ENCODE measurements at places on chromosomes 11 and 22.

GRCh38 chr11:133982876-133983275, 26.1 kb upstream of the IGSF9B start:
- DNase-seq: no peak

DNA sequence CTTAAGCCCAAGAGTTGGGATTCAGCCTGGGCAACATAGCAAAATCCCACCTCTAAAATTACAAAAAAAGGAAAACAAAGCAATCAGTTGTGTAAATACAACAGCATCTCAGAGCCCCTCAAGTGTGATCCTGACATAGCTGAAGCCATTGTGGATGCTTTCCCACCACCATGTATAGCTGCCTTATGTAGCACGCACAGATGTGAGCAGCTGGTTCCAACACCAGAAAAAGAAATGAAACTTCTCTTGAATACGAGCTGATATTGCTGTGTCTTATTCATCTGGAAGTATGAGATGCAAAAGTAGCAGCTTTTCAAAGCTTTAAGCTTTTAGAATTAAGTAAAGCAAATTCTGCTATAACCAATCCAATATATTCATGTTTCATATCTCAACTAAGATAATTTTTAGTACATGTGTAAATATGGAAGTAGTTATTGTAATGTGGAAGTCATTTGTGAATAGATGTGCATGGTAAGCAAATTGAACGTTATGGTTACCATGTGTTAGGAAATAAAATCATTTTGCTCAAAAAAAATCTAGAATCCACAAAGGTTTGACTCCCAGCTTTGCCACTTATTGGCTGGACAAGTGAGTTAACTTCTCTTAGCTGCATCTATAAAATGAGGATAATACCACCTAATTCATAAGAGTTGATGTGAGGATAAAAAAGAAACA, 63.2 kb downstream of the SGSM3 start:
- no peak for DNase-seq

GRCh38 chr11:129252621-129253020, 60.5 kb upstream of the ARHGAP32 start:
- no peak for DNase-seq

DNA sequence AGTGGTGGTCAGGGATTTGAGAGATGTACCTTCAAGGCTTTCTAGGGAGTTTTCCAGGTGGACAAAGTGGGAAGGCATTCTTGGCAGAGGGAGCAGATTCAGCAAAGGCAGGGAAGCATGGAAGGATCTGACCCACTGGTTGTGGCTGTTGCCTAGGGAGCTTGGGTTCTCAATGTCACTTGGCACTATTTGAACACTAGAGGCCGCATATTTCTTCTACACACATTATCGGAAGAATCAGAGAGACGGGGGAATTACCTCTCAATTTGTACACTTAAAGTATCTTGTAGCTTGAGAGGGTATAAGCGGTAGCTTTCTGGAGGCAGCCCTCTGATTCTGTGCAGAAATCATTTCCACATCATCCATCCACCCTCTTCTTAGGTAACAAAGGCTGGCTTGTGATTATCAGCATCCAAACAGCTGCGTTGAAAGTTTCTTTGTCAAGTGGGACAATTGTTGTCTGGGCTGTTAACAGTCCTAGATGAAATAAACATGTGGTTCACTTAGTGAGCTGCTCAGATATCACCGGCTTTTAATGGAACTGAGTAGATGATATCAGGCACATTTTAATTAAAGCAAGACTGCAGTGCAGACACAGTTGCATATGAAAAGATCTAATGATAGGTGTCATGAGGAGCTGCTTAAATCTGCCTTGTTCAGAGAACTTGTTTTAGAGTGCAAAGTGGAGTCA, 2.6 kb downstream of the NELL1 start:
- peak; percentile 9 for DNase-seq

DNA sequence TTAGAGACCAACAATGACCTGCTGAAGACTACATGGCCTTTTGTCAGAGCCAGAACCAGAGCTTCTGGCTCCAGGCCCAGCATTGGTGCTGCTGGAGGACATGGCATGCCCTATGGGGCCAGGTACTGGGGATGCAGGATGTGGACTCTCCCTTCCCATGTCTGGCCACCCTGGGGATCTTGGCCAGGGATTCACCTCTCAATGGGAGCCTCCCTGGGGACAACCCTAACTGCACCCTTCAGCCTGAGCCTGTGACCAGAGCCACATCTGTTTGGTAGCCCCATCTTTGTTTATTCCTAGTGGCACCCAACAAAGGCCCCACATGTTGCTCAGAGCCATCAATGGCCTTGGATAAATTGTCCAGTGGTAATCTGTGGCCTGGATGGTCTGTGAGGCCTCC, 5.8 kb downstream of the KLHL35 start:
- no peak for DNase-seq

- no peak for DNase-seq
These were observed 7.8 kb upstream of the MS4A1 start for GRCh38 chr11:60447846-60448245.

DNA sequence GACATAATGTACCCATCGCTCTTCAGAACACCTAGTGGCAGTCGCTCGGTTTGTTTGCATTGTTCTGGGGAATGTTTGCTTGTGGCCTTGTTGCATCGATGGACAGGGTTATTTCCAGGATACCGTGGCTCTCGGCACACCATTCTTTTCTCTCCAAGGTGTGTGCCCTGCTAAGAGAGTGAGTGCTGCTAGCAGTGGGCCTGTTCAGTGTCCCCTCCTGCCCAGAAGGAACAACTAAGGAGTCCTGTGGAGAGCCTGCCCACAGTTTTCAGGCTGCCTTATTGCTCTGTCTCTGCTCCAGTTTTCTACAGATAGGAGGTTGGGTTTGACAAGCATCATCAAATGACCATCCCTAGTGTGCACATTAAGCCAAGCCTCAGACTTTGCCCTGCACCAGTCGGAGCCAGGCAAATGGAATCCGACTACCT, 1.4 kb downstream of the CRY2 start:
- no peak for DNase-seq

DNA sequence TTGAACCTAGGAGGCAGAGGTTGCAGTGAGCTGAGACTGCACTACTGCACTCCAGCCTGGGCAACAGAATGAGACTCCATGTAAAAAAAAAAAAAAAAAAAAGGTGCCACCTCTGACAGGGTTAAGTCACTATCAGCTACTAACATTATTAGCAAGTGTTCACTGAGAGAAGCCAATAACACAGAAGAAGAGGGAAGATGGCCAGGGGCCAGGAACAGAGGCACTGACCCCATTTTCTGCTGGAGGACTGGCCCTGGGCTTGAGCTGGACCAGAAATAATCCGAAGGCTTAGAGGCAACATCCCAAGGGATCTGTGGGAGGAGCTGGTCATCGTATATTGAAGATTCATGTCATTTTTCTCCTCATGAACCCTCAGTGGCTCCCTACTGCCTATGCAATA, 5.0 kb downstream of the SLC5A1 start:
- DNase-seq: no peak

DNA sequence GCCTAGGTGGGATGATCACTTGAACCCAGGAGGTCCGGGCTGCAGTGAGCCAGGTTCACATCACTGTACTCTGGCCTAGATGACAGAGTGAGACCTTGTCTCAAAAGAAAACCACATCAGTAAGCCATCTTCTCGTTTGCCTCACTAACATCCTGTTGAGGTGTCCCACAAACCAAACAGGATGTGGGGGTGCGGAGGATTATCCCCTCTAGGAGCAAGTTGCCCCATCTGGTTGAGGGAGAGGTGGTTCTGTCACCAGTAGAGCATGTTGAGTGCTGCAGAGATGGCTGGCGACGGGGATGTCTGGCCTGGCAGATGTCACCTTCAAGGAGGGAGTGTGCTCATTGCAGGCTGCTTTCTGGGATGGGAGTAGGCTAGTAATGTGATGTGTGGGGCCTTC, 72.4 kb downstream of the ZNRF3 start:
- DNase-seq: no peak

GRCh38 chr11:83157594-83158356, 844 bp downstream of the PCF11 start:
- DNase-seq: peak; percentile 71

DNA sequence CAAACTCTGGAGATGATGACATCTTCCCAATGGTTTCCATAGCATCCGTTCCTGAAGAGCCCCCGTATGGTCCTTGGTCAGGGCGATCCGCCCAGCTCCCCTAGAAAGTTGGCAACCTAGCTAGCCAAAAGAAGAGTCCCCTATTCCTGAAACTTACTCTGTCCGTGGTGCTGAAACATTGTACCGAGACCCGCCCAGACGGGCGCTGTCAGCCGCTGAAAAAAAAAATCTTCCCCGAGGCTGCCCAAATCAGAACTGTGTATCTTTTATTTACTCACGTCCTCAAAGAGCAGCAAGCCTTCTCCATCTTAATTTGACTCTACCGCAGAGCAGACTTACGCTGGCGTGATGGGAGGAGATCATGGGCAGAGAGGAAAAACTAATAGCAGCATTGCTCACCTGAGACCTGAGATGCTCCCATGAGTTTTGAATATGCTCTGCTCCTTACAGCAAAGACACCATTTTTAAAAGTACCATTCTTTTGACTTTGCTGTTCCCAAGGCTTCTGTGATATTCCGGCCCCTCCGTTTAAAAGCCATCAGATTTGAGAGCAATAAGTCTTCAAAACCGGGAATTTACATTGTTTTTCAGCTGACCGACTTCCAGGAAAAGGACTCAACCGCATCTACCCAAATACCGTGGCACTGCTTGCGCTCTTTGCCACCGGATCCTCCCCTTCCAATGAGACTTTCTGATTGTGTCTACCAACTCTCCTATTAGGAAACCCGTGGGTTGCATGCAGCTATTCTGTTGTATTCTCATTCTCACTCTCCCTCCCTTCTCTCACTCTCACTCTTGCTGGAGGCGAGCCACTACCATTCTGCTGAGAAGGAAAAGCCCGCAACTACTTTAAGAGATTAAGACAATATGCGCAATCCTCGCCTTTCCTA, at the start of gene SLC17A6:
TSS of gene SLC17A6 (plus strand) at position 786 of the 890 bp plus-strand sequence. CDS start 153 bp downstream, outside the sequence.
- peak; percentile 73 for DNase-seq

DNA sequence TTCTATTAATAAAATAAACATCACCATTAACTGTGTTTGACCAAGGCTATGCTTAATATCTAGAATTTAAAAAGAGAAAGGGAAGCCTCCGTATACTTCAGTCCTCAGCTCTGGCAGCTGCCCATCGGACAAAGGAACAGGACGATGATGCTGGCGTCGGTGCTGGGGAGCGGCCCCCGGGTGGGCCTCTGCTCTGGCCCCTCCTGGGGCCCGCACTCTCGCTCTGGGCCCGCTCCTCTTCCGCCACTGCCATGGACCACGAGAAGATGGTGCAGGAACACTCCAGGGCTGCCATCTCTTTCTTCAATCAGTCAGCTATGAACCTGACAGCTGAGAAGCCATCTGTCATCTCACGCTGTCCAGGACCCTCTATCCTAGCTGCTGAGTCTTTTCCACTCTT, 25.3 kb downstream of the PDHX start:
- DNase-seq: no peak

GRCh38 chr11:19827399-19828135, 114.9 kb downstream of the NAV2 start:
- no peak for DNase-seq

- DNase-seq: peak; percentile 80
These were observed 11.4 kb downstream of the ACO2 start for GRCh38 chr22:41480397-41480735.

DNA sequence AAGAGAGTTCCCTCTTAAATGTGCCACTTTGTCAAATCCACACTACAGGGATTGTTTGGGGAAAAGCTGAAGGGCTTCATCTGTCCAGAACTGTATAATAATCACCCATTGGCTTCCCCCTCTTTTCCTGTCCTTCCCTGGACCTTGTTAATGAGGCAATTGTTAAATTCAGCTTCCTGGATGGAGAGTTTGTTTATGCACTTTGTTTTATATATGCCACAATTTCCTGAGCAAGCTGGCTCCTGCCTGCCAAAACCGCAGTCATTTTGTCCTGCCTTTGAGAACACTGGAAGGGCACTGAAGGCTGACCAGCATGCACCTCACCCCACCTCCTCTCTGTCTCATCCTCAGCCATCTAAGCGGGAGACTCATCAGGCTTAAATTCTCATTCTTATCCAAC, 86.2 kb downstream of the MSANTD4 start:
- peak; percentile 71 for DNase-seq

- DNase-seq: no peak
These were observed 437.5 kb downstream of the NTM start for GRCh38 chr11:131807876-131808275.

DNA sequence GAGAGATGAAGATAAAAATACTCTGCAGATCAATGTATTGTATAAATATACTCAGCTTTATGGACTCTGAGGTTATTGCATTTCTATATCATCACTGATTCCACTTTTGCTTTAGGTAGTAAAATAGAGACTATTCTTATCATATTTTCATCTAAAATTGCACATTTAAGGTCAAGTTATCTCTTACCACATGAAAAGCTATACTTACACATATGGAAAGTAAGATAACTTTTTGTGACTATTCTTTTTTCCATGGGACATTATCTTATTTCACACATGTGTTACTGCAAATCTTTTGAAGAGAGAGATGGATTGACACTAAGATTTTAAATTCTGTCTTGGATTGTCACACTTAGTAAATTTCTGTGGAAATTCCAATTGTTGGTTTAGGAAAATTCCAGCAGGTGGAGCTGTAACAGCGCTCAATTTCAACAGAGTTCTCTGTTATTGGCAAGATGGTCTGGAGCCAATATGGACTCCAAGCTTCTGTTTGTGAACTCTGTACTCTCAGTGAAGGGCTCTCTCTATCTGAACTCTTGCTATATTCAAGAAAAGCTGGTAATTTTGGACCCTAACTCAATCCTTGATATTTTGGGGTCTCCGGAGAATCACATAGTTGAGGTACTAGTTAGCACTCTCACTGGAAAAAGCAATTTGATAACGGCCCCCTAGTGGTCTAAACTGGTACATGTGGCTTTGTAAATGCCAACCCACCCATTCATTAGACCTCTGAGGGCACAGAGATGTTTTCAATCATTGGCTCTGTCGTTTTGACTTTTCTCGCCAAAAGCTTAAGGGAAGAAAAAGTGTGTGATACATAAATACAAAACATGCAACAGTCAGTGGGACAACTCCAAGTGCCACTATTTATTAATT, 429.7 kb downstream of the ETS1 start:
- DNase-seq: peak; percentile 83

DNA sequence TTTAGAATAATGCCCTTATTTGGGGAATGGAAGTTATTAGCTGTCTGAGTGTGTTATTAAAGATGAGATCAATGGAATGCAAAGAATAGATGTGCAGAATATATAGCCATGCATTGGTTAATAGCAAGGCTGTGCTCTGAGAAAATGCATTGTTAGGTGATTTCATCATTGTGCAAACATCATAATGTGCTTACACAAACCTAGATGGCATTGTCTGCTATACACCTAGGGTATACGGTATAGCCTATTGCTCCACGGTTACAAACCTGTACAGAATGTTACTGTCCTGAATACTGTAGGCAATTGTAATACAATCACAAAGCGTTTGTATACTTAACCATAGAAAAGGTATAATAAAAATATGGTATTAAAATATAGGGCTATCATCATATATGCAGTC, 25.5 kb downstream of the SLC5A12 start:
- no peak for DNase-seq

- no peak for DNase-seq
These were observed 1.5 kb downstream of the CEP295 start for GRCh38 chr11:93663021-93663420.

DNA sequence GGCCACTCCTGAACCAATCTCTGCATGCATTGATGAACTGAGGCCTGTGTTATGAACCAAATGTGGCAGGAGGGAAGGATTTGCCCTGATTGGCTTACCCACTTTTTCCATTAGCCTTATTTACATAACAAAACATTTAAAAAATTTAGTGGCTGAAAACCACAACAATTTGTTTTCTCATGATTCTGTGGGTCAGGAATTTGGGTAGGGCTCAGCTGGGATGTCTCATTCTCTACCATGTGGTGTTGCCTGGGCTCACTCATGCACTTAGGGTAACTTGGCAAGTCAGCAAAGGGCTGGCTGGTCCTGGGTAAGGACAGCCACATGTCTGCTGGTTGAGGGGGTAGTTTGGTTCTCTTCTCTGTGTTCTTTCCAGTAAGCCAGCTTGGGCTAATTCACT, 35.1 kb upstream of the CYP2R1 start:
- DNase-seq: peak; percentile 81
